Lung (tissue), 17 donors: ENCODE measurements at places on chromosomes 13 and 19. TPM values are rescaled to one million over a fixed set of nuclear protein-coding genes. Genes with fewer than 3 reads are reported as not detected.

GRCh38 chr13:30569901-30570576, 47.7 kb upstream of the USPL1 start:
- DNase-seq, result peak; percentile 7

GRCh38 chr19:38475176-38475575, 41.7 kb downstream of the RYR1 start:
- no peak for DNase-seq

DNA sequence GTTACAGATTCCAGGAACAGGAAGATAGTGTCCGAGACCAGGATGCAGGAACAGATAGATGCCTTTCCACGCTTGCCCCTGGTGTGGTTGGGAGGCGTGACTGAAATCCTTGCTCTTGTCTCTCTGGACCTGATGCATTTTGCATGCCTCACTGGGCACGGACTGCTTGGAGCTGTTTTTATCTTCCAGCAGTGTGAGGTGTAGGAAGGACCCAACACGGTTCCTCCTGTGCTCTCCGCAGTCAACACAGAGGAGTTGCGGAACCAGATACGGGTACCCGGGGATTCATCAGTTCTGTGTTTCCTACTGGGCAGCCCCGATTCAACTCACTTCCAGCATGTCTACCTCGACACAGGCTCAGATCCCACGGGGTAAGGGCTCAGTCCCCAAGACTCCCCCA, 6.5 kb downstream of the DOT1L start:
- DNase-seq, result no peak

DNA sequence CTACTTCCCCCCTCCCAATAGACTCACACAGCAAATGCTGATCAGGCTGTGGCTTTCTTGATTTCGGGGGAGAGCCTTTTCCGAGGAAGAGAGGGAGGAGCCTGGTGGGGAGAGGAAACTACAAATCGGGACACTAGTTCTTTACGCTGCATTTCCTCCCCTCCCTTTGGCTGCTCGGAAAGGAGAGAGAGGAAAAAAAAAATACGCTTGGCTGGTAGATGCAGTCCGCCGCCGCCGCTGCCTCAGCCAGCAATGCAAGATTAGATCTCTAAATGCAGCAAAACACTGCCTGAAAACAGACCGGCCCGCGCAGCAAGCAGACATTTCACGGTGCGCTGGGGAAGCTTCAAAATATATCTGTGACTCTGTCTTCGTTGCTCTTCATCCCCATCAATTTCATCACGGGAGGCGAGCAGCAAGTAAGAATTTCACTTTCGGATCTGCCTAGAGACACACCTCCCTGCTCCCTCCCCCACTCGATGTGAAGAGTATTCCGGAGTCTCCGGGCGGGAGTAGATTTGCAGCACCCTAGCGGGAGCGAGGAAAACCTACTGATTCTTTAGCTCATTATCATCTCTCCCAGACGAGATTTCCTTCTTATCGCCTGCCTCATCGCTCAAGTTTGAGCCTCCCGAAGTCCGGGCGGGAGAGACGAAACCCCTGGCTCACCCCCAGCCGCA, at the start of gene PCDH17:
TSS of gene PCDH17 (plus strand) at position 149 of the 680 bp plus-strand sequence. CDS start 803 bp downstream, outside the sequence.
- DNase-seq, result peak; percentile 79

DNA sequence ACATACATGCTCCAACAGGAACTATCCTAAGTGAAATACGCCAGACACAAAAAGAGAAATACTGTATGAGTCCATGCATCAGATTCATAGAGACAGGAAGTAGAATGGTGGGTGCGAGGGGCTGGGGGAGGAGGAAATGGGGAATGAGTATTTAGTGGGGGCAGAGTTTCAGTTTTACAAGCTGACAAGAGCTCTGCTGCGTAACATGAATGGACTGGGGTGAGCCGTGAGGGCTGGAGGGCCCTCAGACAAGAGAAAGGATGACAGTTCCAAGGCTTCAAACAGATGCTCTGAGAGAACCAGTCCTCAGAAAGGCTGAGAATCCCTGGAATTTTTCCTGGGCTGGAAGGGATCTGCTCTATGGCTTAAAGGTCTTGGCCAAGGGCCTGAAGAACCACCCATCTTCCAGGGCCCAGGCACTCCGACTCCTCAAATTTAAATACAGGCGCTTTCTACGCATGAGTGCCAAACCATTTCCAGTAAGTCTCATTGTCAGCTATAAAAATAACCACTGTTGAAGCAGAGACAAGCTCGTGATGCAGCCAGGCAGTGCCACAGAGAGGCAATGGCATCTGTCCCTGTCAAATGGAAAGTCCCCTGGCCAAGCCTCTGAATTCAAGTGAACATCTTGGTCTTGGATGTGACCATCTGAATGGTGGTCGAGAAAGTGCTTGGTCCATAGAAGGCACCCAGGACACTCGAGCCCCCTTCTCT, 17.5 kb downstream of the KLF2 start:
- DNase-seq, result no peak

GRCh38 chr13:71240911-71241310, 626.1 kb downstream of the DACH1 start:
- peak; percentile 20 for DNase-seq

GRCh38 chr13:101846249-101846648, 393.8 kb downstream of the ITGBL1 start:
- DNase-seq, result no peak

ZNF667 gene
- polyA plus RNA-seq, result 0.69 TPM

WDR88 gene
- not detected for polyA plus RNA-seq
